Stimulated activated CD8-positive, alpha-beta memory T cell treated with anti-CD3 and anti-CD28 coated beads, Interleukin-4, amount 100 ng/mL, for 4 hours (primary cell): ENCODE measurements at places on chromosomes 3 and 15.

GRCh38 chr3:179706233-179706632 is 53.4 kb downstream of the USP13 start:
- DNase-seq, result no peak

DNA sequence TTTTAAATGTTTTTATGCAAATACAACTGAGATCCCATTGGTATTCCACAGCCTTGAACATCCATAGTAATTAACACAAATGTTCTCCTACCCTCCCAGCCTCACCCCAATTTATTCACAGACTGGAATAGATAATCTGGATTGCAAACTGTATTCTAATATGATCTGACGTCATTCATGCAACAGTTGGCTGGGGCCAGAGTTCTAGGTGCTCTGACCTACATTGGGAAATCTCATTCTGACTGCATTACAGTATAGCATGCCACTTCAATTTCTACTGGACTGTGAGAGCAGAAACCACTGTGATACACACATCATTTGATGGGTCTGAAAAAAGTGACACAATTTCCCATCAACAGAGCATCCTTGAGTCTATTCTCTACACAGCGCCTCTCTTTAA is 403.1 kb downstream of the MAGI1 start:
- DNase-seq, result no peak

- no peak for DNase-seq
These were observed 122.0 kb upstream of the BFSP2 start for GRCh38 chr3:133277813-133278212.

GRCh38 chr3:37887062-37887461 is 25.4 kb downstream of the CTDSPL start:
- DNase-seq, result no peak

GRCh38 chr3:18425641-18426257 is 610 bp upstream of the SATB1 start:
- DNase-seq, result peak; percentile 68
